Mesothelial cell of epicardium (in vitro differentiated cells): ENCODE measurements at places on chromosomes 5 and 9. TPM values are rescaled to one million over a fixed set of nuclear protein-coding genes. Genes with fewer than 3 reads are reported as not detected.

ZSWIM6 gene
- total RNA-seq, result 33.9 to 35.9 TPM (median 34.8 TPM) in 3 replicates

DNA sequence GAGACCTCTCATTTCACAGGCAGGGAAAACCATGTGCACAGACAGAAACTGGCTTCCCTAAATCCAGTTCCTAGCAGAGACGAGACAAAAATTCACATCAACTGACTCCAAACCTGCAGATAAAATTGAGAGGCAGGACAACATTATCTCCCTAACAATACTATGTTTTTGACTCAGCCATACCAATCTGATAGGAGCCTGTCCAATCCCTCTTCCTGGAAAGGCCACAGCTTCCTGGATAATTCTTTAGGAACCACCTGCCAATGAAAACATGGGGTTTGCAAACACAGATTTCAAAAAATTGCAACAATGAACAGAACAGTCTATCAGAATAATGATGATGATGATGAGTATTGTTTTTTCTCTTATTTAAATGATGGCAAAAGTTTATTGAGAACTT lies 22.4 kb downstream of the SH3TC2 start:
- H3K27me3 ChIP-seq, result peaks cover 9% of the 10 kb centered on the region
- peaks cover 2% of the 10 kb centered on the region for H3K4me1 ChIP-seq
- no peak for DNase-seq
- H3K27ac ChIP-seq, result no peak overlapping the region
- H3K36me3 ChIP-seq, result no peaks in the 10 kb centered on the region

ISL1 gene
- total RNA-seq, result 12.0 to 14.7 TPM (median 13.7 TPM) in 3 replicates

C9orf50 gene
- total RNA-seq, result 0.23 to 0.87 TPM (median 0.69 TPM) in 3 replicates

OTP gene
- not detected in 3 replicates for total RNA-seq

HSPA4 gene
- 109 to 111 TPM (median 111 TPM) in 3 replicates for total RNA-seq

DNA sequence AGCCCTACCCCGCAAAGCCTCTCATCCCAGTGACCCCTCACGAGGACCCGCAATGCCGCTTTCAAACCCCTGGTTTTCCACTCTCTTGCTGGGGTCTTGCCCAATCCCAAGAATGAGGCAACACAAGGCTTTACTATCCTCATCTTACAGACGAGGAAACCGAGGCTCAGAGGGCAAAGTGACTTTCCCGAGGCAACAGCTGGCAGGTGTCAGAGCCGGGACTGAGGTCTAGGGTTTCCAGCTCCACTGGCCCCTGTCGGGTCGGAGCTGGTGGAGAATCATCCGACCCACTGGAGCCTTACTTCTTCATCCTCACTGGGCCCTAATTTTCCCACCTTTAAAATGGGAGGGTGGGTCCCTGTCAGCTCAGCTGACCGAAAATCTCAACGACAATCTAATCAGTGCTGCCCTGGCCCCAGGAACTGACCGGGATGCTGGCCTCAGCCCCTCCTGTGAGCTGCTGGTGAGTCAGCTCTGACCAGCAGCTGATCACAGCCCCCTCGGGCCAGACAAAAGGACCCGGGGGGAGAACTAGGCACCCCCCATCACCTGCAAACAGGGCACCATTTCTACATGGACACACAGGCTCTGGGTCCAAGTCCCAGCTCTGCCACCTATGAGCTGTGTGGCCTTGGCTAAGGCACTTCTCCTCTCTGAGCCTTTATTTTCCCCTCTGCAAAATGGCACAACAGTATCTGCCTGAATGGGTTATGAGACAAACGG lies 72.7 kb upstream of the STXBP1 start:
- H3K4me1 ChIP-seq, result peaks cover 23% of the 10 kb centered on the region
- no peaks in the 10 kb centered on the region for H3K36me3 ChIP-seq
- DNase-seq, result no peak
- peak overlapping the region; percentile 22 for H3K27ac ChIP-seq
- H3K27me3 ChIP-seq, result no peaks in the 10 kb centered on the region

- H3K4me1 ChIP-seq, result peaks cover 3% of the 10 kb centered on the region
- H3K36me3 ChIP-seq, result no peaks in the 10 kb centered on the region
- H3K4me3 ChIP-seq, result no peak overlapping the region
- no peaks in the 10 kb centered on the region for H3K27me3 ChIP-seq
- H3K27ac ChIP-seq, result no peak overlapping the region
- no peak for DNase-seq
These were observed 591.7 kb downstream of the ACTL7B start for GRCh38 chr9:108264093-108264492.

DNA sequence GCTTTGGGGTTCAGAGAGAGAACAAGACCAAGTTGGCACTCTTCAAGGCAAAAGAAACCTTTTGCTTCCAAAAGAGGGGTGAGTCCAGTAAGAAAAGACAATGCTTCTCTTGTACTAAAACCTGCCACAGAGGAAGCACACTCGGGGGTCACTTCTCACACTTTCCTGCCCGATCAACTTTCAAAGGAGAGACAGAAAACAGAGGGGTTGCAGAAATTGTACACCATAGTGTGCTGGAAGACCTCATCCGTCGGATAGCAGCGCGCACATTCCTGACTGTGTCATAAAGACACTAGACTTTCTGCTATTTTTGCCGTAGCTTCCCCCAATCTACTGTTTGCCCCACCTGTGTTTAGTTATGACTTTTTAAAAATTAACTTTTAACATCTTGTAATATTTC lies 66.9 kb downstream of the OR2K2 start:
- no peaks in the 10 kb centered on the region for H3K4me1 ChIP-seq
- H3K27me3 ChIP-seq, result no peaks in the 10 kb centered on the region
- H3K36me3 ChIP-seq, result no peaks in the 10 kb centered on the region
- DNase-seq, result no peak
- no peak overlapping the region for H3K27ac ChIP-seq

DNA sequence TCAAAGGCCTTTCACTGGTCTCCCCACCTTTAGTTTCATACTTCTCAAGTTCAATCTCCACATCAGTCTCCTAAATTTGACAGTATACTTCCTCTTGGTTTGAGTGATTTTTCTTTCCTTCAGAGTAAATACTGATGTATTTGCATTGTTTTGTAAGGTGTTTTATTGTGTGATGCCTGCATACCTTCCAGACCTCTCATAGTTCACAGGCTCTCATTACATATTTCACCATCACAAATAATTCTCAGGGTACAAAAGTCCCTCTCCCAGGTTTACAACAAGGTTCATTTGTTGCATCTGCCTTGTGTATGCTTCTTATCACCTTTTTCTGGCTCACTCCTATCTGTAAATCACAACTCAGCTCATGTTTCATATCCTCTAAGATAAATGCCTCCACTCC lies 22.2 kb upstream of the TUSC1 start:
- no peaks in the 10 kb centered on the region for H3K27me3 ChIP-seq
- H3K4me3 ChIP-seq, result no peak overlapping the region
- DNase-seq, result no peak
- H3K27ac ChIP-seq, result no peak overlapping the region
- H3K36me3 ChIP-seq, result no peaks in the 10 kb centered on the region
- H3K4me1 ChIP-seq, result peaks cover 4% of the 10 kb centered on the region

DNA sequence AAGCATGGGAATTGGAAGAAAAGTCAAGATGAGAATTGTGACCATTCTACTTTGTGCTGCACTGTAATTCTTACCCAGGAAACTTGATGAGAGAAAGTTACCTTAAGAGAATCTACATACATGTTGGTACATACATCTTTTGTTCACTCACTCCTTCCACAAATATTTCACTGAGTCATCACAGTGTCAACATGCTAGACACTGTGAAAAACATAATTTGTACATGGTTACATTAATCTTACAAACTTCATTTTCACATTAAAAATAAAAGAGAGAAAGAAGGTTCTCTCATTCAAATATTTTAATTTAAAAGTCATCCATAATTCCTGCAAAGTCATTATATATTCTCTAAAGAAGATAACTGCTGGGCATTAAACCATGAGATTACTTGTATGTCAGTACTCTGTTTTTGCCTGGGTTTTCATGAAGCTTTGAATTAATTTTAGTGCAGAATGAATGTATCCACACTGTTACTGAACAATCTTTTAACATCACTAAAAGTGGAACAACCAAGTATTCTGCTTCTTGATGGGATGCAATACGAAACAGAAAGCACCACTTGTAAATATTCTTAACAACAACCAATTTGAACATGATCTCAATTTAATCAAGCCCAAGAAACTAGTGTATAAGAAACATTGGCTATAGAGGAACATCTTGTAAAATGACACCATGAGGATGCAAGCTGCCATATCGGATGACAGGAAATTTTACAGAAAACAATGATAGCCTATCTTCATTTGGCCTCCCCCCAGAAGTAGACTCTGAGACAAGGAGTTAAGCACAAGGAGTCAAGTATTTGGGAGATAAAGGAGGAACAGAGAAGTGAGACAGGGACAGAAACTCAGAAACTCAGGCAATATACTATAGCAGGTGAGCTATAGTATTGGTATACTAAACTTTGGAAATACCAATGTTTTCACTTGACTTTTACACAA lies 28.4 kb downstream of the ERP44 start:
- H3K36me3 ChIP-seq, result peaks cover 9% of the 10 kb centered on the region
- DNase-seq, result no peak
- no peaks in the 10 kb centered on the region for H3K27me3 ChIP-seq
- H3K4me1 ChIP-seq, result no peaks in the 10 kb centered on the region

- H3K4me1 ChIP-seq, result peaks cover 52% of the 10 kb centered on the region
- no peaks in the 10 kb centered on the region for H3K36me3 ChIP-seq
- DNase-seq, result no peak
These were observed 8.8 kb upstream of the TGFBI start for GRCh38 chr5:136020001-136020382.

- DNase-seq, result no peak
- H3K4me3 ChIP-seq, result no peak overlapping the region
- no peak overlapping the region for H3K27ac ChIP-seq
These were observed 10.9 kb downstream of the SEMA5A start for GRCh38 chr5:9534881-9535517.

DNA sequence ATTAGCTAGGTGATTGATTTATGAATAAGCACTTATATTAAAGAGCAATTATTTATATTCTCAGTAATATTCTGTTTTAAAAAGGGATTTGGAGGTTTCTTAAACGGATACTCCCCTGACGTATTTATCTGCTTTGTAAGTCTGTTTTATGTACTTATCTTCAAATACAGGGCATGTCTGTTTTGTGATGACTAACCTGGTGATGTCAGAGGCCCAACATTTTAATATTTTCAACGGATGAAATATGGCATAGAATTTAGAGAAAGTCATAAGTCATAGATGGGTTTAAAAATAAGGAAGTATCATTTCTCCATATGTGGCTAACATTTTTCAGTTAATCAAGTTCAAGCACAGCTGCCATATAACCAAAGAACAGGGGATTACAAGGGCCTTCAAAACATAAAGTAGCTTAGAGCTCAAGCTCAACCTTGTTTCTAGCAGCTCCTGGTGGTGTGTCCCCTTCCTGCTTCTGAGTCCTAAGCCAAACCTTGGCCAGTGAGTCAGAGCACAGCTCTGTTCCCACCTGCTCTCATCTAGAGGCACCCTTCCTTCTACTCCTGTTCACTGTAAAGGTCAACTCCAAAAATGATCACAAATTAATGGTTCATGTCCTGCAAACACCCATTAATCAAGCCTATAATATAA lies 131.4 kb downstream of the OXCT1 start:
- no peaks in the 10 kb centered on the region for H3K27me3 ChIP-seq
- no peak for DNase-seq

DNA sequence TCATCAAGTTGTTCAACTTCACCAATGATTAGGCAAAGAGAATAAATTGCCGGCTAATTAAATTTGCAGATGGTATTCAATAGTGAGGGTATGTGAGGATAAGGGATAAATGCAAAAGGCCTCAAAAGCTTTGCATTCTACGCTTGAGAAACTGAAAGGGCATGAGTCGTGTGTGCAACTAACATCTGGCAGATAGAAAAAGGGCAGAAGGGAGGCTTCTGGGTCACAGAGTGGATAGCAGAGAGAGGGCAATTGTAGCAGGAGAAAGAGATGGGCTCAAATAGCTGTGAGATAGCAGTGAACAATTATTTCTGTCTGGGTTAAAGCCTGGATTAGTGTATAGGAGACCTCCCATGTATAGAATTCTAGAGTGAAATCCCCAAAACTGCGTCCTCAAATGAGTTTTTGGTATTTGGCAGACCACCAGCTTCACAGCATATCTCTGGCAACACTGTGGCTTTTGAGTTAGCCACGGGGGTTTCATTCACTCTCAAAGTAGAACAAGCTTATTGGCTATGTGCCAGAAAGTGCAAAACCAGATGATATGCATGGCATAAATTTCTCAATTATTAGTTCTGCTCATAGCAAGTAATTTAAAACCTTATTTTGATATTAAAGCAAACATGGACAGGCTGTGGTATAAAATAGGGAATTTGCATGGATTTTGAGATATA lies 586.3 kb downstream of the BRINP1 start:
- no peaks in the 10 kb centered on the region for H3K4me1 ChIP-seq
- no peak overlapping the region for H3K4me3 ChIP-seq
- no peak for DNase-seq
- peaks cover 19% of the 10 kb centered on the region for H3K27me3 ChIP-seq
- H3K36me3 ChIP-seq, result no peaks in the 10 kb centered on the region

DNA sequence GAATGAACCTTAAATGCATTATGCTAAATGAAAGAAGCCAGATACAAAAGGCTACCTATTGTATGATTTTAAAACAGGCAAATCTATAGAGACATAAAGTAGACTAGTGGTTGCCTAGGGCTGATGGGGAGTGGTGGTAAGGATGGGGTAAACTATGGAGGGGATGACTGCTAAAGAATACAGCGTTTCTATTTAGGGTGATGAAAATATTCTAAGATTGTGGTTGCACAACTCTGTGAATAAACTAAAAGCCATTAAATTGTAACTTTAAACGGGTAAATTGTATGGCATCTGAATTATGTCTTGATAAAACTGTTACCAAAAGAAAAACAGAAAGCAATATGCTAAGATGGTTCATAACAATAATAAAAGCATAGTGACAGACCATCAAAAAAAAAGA lies 21.4 kb downstream of the KLHL3 start:
- no peaks in the 10 kb centered on the region for H3K27me3 ChIP-seq
- no peaks in the 10 kb centered on the region for H3K4me1 ChIP-seq
- no peak overlapping the region for H3K4me3 ChIP-seq
- H3K27ac ChIP-seq, result no peak overlapping the region

DNA sequence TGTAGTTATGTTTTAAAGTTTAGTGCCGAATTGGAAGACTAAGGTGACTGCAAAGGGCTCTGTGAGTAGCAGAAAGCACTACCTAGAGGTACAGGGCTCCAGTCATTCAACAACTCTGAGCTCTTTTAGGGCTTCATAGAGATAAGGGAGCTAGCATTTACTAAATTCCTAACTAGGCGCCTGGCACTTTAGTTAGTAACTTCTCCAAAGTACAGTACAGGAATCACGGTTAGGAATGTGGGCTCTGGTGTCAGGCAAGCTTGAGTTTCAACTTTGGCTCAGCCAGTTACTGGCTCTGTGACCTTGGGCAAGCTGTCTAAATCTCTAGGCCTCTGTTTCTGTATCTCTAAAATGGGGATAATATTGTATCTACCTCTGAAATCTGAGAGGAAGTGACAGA lies 115.3 kb downstream of the SLIT3 start:
- no peak overlapping the region for H3K27ac ChIP-seq
- H3K4me1 ChIP-seq, result peaks cover 21% of the 10 kb centered on the region
- no peak for DNase-seq
- H3K27me3 ChIP-seq, result peaks cover 3% of the 10 kb centered on the region
- no peak overlapping the region for H3K4me3 ChIP-seq
